Astrocyte (in vitro differentiated cells and primary cell): ENCODE measurements at places on chromosomes 5 and 9. TPM values are rescaled to one million over a fixed set of nuclear protein-coding genes. Genes with fewer than 3 reads are reported as not detected.
A peak's percentile ranks its signal among the peaks of the same experiment; 100 is the strongest.

DNA sequence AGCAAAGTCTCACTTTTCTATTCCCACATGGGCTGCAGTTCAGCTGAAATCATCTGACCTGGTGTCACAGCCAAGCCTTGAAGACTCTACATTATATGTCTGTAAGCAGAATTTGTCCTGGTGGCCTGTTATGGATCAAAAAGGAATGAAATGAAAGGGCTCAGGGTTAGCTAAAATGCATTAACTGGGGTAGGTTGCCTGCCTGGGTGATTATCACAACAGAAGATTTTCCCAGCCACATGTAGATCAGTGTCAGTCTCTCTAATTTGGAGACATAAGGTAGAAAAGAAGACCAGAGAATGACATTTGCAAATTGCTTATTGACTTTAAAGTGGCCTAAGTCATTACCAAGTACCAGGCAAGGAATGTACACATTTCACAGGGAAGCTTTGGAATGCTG is 289.0 kb downstream of the CAAP1 start:
- H3K4me1 ChIP-seq: no peaks in the 10 kb centered on the region
- H3K27ac ChIP-seq: no peak overlapping the region
- H3K27me3 ChIP-seq: no peaks in the 10 kb centered on the region
- DNase-seq: no peak
- H3K36me3 ChIP-seq: no peaks in the 10 kb centered on the region

DNA sequence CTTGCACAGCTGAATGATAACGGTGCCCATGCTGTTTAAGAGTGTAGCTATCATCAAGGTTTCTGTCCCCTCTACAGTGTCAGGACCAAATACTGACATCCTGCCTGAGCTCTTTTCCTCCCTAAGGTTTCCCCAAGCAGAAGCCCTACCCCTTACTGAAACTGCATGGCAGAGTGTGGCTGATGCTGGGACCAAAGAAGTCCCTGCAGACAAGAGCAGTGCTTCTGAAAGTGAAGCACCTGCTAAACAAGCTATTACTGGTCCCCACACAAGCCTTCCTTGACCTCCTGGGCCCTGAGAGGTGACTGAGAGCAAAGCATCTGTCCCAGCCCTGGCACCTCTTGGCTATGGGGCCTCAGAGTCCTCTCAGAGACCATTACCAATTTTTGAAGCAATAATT is 56.1 kb downstream of the CFAP90 start:
- H3K36me3 ChIP-seq: no peaks in the 10 kb centered on the region
- no peak overlapping the region for H3K4me3 ChIP-seq
- no peaks in the 10 kb centered on the region for H3K27me3 ChIP-seq
- H3K4me1 ChIP-seq: no peaks in the 10 kb centered on the region

DNA sequence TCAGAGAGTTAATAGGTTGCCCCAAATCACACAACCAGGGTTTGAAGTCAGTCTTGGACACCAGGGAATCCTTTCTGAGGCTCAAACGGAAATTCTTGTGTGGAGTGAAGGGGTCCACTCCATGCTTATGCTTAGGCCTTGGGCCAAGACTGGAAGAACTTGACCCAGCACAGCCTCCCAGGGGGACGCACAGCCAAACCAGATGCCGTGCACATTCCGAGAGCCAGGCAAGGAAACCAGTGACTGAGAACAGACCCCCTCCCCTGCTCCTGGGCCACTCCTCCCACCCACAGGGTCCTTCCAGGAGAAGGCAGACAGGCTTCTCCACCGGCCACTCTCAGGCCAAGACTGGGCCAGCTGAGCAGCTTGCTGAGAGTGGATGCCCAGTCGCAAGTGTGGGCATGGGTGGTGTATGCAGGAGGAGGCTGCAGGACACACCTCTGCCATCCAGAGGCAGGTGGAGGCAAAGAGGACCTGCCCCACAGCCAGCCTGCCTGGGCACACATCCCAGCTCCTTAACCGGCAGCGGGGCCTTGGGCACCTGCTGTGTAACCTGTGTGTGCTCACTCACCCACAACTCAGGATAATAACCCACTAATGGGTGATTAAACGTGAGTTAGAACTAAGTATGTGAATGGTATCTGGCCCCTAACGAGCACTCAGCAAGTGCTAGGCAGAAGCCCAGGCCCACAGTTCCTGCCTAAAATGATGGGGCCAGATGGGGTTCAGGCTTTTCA is 38.0 kb downstream of the NIPAL4 start:
- H3K27me3 ChIP-seq: no peaks in the 10 kb centered on the region
- H3K27ac ChIP-seq: no peak overlapping the region
- no peaks in the 10 kb centered on the region for H3K4me1 ChIP-seq

DNA sequence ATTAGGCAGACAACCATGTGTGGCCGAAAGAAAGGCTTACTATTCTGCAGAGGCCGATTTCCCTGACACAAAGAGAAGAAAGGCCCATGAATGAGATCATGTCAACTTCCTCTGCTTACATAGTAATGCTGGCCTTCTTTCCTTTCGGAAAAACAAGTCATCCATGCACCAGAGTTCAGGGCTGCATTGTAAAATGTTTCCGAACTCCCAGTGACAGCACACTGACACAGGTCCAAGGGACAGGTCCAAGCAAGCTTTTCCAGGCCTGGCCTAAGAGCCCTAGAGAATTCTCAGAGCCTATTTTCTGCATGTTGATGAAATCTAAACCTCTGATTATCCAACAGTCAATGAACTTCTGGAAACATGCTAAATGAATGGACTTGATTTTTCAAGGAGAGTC is 140.9 kb downstream of the ZNF608 start:
- H3K27me3 ChIP-seq: no peaks in the 10 kb centered on the region
- no peaks in the 10 kb centered on the region for H3K36me3 ChIP-seq
- peak; percentile 34 for DNase-seq

DNA sequence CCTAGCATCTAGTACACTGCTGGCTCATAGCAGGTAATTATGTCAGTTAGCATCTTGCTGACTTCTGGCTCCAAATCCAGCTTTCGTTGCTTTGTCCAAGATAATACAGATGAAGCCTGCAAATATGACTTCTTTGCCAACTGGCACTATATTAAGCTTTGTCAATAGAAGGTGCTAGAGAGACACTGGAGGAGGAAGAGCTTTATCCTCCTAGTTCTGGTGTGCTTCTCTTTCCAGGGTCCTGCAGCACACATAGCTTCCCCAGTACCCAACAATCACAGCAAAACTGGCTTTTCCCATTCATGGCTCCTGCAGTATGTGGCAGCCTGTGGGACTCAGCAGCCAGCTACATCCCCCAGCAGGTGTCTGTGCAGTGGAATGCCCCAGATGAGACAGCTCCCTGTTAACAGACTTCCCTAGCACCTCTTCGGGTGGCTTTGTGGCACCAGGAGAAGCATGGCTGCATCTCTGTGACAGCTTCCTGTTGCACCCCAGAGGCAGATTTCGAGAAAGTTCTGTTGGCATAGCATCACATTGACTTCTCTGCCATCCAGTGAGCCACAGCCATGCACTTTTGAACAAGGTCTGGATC is 147.8 kb downstream of the OXCT1 start:
- H3K4me3 ChIP-seq: no peak overlapping the region
- no peaks in the 10 kb centered on the region for H3K27me3 ChIP-seq
- no peaks in the 10 kb centered on the region for H3K36me3 ChIP-seq

DNA sequence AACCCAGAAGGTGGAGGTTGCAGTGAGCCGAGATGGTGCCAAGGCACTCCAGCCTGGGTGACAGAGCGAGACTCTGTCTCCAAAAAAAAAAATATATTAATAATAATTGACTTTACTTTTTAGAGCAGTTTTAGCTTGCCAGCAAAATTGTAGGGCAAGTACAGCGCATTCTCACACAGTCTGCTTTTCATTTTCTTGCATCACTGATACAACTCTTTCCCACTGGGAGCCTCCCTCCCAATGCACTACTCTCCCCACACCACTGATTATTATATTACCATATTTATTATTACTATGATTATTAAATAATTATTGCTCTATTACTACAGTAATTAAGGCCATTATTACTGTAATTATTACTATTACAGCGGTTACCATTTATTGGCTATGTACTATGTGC is 212.8 kb downstream of the GNA14 start:
- H3K27me3 ChIP-seq: no peaks in the 10 kb centered on the region
- no peak for DNase-seq
- H3K27ac ChIP-seq: no peak overlapping the region
- H3K4me3 ChIP-seq: no peak overlapping the region
- peaks cover 22% of the 10 kb centered on the region for H3K4me1 ChIP-seq

The RARS1 gene
- 139 and 143 TPM in 2 replicates for total RNA-seq

DNA sequence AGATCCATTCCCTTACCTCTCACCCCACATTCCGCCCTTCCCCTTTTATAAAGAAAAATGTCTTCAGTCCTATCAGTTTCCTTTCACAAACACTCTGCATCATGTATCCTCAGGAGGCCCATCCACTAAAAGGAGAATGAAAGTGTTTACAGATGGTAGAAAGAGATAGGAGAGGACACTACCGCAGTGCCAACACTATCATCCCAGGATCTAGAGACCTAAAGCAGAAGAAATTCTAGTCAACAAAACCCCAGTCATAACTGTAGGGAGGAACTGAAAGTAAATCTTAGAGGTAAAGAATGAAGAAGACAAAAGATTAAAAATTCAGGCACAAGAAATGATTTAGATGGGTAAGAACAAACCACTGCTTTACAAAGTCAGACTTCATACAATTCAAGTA is 114.1 kb downstream of the MLLT3 start:
- H3K27ac ChIP-seq: no peak overlapping the region
- peaks cover 12% of the 10 kb centered on the region for H3K4me1 ChIP-seq
- no peak overlapping the region for H3K4me3 ChIP-seq
- no peak for DNase-seq
- no peaks in the 10 kb centered on the region for H3K27me3 ChIP-seq
- H3K36me3 ChIP-seq: no peaks in the 10 kb centered on the region

The OR4F3 gene
- not detected in 2 replicates for total RNA-seq

DNA sequence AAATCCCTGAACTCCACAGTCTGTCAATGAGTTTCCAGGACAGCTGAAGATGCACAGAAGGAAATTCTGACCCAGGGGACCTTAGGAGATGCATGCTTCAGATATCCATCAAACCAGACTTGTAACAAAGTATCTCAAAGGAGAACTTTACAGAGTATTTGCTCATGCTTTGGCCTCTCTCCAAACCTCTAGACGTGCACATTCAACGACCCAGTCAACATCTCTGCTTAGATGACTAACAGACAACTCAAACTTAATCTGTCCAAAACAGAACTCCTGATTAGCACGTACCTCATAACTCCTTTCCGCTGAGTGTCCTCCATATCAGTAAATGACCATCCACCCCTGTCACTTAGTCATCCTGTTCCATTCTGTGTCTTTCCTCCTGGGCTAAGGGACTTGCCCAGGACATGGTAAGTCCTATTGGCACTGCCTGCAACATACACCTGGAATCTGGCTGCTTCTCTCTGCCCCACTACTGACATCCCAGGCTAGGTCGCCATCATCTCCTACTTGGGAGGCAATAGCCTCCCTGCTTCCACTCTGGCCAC is 107.4 kb downstream of the LMNB1 start:
- no peaks in the 10 kb centered on the region for H3K36me3 ChIP-seq
- peak; percentile 84 for DNase-seq
- no peak overlapping the region for H3K27ac ChIP-seq
- H3K27me3 ChIP-seq: no peaks in the 10 kb centered on the region
- H3K4me1 ChIP-seq: peaks cover 13% of the 10 kb centered on the region

DNA sequence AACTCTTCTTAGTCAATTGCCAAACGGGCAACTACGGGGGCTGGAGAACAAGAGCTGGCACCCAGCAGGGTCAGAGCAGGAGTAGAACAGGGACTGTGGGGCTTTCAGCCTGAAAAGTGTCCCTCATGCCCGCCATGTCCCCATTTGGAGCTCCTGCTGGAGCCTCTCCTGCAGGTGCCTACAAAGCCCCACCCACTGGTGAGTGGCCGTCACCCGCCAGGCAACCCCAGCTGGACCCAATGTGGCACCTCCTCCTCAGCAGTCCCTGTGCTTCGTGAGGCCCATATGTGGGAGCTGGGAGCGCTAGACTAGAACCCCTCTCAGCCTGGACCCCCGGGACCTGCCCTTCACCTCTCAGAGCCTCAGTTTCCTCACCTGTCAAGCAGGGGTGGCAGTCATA is 40.9 kb downstream of the VAV2 start:
- H3K4me1 ChIP-seq: peaks cover 19% of the 10 kb centered on the region
- H3K27ac ChIP-seq: no peak overlapping the region
- no peaks in the 10 kb centered on the region for H3K27me3 ChIP-seq
- DNase-seq: no peak

The NEUROG1 gene
- total RNA-seq: not detected in 2 replicates

The MEF2C gene
- 20.5 and 21.8 TPM in 2 replicates for total RNA-seq

- H3K4me1 ChIP-seq: no peaks in the 10 kb centered on the region
- H3K4me3 ChIP-seq: no peak overlapping the region
- no peaks in the 10 kb centered on the region for H3K27me3 ChIP-seq
- no peak for DNase-seq
These were observed 90.9 kb downstream of the SV2C start for GRCh38 chr5:76174101-76174500.

- no peaks in the 10 kb centered on the region for H3K36me3 ChIP-seq
- H3K4me3 ChIP-seq: no peak overlapping the region
- H3K27ac ChIP-seq: peak overlapping the region; percentile 99
- DNase-seq: peak; percentile 76
- H3K27me3 ChIP-seq: no peaks in the 10 kb centered on the region
These were observed 7.1 kb downstream of the GLIS3 start for GRCh38 chr9:4292781-4293180.

DNA sequence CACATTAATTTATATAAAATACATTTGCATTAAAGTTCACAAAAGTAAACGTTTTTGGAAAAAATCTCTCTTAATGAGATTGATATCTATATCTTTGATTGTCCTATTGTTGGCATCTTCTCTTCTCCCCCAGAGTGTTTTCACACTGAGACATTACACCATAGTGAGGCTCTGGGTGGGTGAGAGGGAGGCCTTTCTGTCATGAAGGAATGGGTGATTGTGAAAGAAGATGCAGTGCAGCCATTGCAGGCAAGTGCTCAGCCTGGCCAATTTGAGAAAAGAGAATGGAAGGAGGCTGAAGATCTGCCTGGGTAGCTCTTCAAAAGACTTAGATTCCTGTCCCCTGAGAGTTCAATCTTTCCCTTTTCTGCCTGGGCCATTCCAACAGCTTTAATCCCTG is 140.8 kb downstream of the SLC12A2 start:
- DNase-seq: no peak
- H3K27ac ChIP-seq: no peak overlapping the region
- H3K36me3 ChIP-seq: no peaks in the 10 kb centered on the region
- peaks cover 19% of the 10 kb centered on the region for H3K4me1 ChIP-seq

DNA sequence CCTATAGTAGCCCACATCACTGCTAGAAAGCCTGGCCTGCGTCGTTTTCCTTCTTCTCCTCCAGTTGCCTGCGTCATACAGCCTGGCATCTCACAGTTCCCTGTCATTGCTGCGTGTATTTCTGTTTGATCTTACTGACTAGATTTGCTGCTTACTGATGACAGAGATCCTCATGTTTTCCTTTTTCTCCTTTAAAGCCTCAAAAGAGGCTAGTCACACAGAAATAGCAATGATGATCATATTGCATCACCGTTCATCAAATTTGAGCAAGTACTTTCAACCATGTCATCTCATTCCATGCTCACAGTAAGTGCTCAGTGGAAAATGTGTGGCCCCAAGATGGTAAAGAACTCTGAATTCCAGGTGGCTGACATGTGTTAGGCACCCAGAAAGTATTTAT is 76.8 kb downstream of the MVB12B start:
- peaks cover 17% of the 10 kb centered on the region for H3K4me1 ChIP-seq
- no peak overlapping the region for H3K4me3 ChIP-seq
- no peaks in the 10 kb centered on the region for H3K36me3 ChIP-seq
- no peaks in the 10 kb centered on the region for H3K27me3 ChIP-seq
